ENCODE measurements at places on chromosomes 7 and 10.

GRCh38 chr7:92135052-92135889 is 994 bp upstream of the CYP51A1 start:
- DNase-seq, result peak; percentile 60

DNA sequence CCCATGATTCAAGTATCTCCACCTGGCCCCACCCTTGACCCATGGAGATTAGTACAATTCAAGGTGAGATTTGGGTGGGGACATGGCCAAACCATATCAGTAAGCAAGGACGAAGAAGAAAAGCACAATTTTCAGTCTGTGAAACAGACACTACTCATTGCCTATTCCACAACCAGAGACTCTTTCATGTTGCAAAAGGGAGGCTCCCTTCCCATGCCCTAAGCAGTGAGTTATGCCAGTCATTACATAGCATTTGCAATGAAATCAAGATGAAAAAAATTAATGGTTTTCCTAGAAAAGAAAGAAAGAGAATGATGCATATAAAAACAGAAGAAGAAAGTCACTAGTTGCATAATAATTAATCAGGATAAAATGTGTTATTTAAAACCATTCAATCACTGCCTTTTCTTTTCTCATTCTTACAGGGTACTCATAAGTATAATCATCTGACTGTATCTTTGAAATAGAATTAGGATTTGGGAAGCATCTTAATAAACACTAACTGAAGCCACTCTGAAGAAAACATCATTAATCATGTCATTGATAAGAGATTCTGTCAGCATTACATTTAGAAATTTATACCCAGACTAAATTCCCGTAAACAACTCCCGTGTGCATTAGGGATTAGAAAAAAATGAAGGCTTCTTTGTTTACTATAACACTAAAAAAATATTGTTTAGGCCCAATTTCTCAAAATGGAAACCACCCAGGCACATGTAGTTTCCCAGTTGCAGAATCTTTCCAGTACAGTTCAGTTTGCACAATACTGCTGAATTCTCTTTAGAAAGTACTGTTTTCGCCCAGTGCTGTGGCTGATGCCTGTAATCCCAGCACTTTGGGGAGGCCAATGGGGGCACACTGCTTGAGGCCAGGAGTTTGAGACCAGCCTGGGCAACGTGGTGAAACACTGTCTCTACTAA is 9.1 kb downstream of the PRPS1L1 start:
- DNase-seq, result no peak

DNA sequence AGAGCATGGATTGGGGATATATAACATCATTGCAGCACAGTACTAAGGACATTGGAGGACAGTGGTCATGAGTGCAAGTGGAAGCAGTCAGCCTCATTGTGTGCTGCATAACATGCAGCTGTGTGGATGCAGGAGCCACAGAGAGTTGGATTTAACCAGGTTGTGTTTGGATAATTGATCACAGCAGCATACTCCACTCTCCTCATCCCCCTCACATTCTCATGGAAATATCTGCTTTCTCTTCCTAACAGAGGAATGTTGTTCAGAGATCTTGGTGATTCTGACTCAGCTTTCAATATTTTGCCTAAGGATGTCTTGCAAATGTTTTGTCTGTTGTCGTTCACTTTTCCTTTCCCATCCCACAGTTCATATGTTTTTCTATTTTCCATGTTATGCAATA is 31.8 kb upstream of the LSM8 start:
- no peak for DNase-seq

DNA sequence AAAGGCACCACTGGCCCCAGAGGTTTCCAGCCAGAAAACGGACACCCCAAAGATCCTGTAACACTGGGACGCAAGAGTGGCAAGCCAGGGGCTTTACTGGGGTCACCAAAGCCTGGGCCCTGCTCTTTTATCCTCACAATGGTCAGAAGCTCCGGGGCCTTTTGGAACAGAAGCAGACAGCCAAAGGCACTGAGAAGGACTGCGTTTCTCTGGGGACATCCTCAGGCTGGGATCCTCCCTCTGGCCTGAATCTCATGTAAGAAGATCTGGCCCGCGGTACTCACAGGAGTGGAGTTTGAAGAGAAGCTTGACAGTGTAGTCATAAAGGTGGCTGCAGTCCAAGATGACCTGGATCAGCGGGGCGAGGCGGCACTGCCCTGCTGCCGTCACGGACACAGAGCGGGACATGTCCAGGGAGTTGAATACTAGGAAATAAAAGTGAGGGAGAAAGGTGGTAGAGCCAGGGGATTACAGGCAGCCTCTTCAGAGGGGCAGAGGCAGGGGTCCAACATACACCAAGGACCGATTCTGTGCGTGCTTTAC is 81.4 kb downstream of the SPDYE5 start:
- DNase-seq, result no peak

DNA sequence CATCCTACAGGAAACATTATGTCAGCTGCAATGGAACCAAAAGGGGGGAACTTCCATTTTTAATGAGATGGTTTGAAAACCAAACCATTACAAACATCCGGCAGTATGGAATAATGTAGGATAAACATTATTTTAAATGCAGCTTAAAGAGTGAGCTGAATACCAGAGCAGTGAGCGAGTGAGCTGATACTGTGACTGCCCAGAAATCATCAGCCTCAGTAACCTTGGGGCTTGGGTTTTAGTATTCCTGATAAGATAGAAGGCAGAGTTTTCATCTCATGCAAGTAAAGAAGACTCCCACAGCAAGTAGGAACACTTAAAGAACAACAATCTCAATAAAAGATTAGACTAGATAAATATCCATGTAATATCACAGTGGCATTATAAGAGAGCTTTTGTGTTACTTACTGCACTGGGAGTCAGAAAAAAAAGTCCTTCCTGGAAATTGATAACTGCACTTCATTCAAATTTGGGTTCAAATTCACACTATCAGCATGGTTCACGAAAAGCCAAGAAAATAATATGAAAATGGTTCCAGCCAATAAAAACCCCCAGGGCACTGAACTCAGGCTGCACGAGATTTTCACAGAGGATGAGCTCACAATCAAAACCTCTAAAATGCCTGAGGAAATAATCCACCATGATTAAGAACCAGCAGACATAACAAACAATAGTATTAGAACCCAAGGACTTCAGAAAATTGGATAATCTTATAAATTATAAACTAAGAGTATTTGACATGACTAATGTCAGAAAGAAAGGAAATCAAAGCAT is 115.7 kb downstream of the MTPAP start:
- DNase-seq, result no peak
